ENCODE measurements at places on chromosomes 3 and 15.

DNA sequence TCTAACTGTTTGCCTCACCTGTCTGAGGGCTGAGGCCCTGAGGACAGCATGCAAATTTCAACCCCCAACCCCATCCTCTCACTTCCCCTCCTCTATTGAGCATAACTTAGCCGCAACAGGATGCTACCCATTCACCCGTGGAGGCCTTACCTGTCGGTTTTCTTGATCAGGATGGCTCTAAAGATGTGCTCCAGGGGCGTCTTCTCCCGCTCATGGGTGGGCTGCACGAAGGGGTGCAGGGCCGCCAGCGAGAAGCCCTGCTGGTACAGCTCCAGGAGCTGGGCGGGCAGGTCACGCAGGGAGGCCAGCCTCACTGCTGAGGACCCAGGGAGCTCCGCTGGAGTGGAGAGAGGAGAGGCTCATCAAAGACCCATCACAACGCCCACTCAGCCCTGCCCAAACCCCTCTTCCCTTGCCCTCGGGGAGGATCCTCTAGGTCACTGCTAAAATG lies 79.8 kb downstream of the RFTN1 start:
- no peak for DNase-seq

GRCh38 chr15:101354891-101355623 lies 60.0 kb upstream of the SNRPA1 start:
- DNase-seq: no peak

DNA sequence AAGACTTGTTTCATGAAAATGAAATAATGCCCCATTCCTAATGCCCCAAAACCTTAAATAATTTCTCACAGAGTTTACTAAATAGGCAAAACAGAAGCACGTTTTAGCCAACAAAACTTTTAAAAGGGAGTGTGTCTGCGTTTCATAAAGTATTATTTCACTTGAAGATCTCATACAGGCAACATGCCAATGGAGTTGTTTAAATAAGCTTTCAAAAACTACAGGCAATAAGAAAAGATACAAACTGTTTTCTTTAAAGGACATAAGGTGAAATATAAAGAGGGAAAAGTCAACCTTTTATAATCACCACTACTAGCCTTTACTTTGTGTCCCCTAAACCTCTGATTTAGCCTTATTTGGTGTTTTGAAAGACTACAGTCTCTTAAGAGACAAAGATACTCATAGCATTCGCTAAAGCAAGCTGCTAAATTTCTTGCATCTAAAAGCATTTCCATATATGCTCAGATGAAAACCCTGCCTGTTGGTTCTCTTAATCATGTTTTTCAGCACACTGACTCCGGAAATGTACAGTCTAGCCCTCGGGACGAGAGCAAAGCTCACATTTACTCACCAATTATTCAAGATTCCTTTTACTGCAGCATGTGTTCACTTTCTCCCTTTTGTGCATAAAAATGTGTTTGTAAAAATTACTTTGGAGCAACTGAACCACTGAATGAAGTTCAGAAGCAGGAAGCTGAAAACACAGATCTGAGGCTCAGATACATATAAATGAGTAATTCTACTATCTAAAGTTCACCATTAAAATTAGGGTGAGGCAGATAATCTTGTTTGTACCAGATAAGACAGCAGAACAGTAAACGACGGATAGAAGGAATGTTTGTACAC lies 119.0 kb downstream of the GOLIM4 start:
- DNase-seq: no peak

DNA sequence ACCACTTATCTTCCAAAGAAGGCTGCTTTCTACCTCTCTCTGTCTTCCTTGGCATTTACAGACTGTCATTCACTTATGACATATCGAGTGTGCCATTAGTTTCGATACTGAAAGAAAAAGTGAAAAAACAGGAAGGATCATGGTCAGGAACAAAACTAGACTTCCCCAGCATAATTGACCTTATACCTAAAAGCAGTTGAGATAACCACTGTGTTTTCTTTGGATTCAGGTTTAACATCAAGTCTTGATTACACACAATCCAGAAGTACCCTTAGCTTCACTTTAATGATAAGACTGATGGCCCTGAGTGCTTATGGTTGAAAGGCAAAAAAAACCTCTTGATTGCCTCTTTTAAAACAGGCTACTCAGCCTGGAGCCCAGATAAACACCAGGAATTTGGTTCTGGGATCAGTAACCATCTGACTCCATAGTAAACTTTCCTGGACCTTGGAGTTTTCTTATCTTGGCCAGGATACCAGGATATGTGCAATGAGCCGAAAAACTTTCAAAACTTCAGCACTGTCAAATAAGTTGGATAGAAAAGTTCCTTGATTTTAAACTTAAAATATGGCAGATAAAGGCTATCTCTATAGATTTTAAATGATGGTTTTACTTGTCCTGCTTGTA lies 5.0 kb upstream of the UACA start:
- no peak for DNase-seq

All from effector CD8-positive, alpha-beta T cell (primary cell).